ENCODE measurements at places on chromosomes 2 and 18.

DNA sequence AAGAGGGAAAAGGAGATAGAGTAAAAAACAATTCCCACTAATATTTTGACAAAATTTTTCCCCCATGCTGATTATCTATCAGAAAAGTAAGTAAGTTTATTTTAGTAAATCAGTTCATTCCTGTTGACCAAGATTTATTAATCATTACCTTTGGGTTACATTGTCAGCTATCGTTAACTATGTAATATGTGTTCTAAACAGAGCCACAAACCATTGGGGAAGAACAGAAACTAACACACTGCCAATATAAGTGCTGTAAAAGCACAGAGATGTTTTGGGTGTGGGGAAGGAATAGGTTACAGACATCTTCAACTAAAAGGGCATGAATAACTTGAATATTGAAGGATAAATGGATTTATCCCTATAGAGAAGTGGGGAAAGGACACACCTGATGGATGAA is 42.5 kb upstream of the ACADL start:
- no peak for DNase-seq

DNA sequence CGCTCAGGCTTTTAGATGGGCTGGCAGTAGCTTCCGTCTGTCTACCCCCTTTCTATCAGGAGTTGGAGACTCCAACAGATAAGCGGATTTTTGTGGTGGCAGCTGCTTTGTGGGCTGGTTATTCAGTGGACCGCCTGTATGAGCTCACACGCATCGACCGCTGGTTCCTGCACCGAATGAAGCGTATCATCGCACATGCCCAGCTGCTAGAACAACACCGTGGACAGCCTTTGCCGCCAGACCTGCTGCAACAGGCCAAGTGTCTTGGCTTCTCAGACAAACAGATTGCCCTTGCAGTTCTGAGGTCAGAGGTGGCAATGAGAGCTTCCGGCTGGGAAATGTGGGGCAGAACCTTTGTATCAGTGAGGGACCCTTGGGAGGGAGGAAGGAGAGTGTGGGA is 14.8 kb downstream of the CAD start:
- no peak for DNase-seq

- DNase-seq, result no peak
Observed at GRCh38 chr2:235215248-235215647, 263.4 kb downstream of the SH3BP4 start.

- DNase-seq, result no peak
Observed at GRCh38 chr2:216540920-216541319, 42.3 kb downstream of the RPL37A start.

- no peak for DNase-seq
Observed at GRCh38 chr2:148971547-148971946, 67.0 kb upstream of the LYPD6B start.

- no peak for DNase-seq
Observed at GRCh38 chr2:196914867-196915460, 11.5 kb downstream of the PGAP1 start.

DNA sequence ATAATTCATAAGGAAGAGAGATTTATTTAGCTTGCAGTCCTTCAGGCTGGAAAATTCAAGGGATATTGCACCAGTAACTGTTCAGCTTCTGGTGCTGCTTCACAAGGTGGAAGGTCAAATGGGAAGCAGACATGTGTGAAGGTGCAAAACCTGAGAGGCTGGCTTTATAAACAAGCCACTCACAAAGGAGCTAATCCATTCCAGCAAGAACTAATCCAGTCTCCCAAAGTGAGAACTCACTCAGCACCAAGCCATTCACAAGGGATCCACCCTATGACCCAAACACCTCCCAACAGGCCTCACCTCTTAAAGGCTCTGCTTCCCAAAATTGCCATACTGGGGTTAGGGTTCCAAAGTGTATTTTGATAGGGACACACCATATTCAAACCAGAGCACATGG is 1018.4 kb upstream of the ACVR2A start:
- no peak for DNase-seq

- no peak for DNase-seq
Observed at GRCh38 chr18:53114441-53114840, 774.4 kb downstream of the DCC start.

DNA sequence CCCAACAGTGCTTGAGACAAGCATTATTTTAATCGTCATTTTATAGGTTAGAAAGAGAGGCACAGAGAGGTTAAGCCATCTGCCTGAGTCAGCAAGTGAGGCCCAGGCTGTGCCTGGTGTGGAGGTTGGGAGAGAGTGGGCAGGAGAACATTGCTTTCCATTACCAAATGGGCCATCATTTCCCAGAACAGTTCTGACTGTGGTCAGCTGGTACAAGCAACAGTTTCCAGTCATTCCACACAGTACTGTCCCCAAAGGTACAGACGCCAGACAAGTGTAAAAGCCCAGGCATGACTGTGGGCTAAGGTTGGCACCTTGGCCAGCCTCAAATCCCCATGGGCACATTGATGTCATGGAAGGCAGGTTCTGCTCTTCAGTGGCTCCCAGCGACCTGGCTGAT is 98.2 kb upstream of the LCLAT1 start:
- no peak for DNase-seq

DNA sequence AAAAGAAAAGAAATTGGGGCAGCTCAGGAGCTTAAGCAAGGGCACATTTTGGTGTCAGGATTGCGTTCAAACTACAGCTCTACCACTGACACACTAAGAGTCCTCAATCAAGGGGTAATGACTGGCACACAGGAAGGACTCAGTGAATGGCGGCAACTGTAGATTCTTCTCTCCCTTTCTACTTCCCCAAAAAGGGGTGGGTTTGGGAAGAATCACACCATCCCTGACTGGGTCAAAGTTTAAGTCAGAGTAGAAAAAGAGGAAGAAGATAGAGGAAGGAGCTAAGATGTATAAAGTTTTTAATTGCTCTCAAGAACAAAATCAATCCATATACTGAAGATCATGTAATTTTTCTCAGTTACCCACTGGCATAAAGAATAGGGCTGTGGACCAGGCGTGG is 2.6 kb downstream of the NLRC4 start:
- peak; percentile 61 for DNase-seq

DNA sequence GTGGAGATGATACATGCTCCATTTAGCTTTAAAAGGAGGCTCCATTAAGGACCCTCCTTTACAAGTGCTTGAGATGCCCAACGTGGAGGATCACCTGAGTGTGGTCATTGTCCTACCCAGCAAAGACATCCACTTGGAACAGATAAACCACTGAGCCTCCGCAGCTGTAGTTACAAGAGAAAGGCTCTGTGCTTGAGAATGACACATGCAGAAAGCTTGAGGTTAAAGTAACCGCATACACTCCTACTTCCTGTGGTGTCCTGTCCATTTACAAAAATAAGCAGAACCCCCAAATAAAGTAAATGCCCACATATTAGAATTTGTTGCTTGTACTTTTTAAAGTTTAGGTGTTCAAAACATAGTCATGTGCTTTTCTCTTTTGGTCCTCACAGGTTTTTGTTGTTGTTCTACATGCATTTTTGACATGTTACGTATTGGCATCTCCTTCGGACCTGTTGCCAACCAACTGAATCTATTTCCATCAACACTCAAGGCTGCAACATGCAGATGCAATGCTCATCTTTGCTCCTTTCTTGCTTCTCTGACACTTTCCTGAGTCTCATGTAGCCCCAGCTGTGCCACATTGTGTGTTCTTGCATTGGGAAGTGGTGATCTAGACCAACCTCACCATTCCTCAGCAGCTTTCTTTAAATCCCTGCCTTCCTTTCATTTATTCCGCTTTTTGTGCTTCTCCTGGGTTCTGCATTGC is 56.0 kb downstream of the SERPINB7 start:
- no peak for DNase-seq

DNA sequence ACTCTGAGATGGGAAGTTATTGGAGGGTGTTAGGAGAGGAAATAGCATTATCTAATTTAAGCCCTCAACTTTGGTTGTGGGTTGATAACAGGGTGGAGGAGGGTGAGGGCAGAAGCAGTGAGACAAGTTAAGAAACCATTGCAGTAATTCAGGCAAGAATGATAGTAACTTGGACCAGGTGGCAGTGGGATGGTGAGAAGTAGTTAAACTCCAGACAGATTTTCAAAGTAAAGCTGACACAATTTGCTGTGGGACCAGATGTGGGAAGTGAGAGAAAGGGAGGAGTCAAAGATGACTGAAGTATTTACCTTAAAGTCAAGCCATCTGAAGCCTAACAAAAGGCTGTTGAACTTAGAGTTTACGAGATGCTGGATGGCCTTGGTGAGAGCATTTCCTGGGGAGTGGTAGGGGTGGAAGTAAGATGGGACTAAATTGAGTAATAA is 163.2 kb upstream of the KLF7 start:
- no peak for DNase-seq

GRCh38 chr2:222554517-222554916 is 101.4 kb downstream of the FARSB start:
- DNase-seq, result no peak

GRCh38 chr2:5826979-5827655 is 134.9 kb downstream of the SOX11 start:
- DNase-seq, result no peak

DNA sequence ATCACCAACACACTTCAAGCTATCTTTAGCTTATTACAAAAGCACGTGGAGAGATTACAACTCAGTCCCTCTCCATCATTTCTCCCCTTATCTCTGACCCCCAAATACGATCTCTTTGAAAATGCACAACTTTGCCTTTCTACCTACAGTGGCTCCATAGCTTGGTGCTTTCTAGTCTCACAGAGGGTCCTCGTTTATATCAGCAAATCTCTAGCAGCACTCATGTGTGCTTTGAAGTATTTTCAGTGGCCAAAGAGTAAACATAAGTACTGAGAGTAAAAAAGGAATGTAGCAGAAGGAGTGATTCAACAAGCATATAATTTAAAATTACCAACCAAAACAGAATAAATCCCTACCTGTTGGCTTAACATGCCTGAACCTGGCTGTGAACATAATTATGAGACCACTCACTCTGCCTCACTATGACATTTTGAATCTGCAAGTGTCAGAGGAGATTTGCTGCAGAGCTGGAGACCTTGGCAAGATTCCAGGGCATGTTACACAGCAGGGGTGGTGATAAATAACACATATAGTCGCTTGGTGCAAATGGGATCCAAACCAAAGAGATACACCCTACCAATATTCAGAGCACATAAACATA is 54.6 kb downstream of the LAMA3 start:
- DNase-seq, result no peak

DNA sequence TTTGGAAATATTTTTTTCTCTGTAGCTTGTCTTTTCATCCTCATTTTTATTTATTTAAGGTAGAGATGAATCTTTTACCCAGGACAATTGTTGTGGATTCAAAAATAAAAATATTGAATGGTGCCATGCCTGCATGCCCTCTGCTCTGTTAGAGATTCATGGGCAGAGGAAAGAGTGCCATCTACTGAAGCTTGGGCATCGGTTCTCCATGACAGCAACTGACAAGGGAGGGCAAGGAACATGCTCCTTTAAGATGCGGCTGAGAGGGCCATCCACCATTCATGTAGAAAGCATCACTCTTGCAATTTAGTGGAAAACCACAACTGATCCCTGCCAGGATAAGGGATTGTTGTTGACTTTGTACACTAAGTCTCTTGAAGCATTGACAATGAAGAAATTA is 79.9 kb downstream of the PARD3B start:
- peak; percentile 80 for DNase-seq

DNA sequence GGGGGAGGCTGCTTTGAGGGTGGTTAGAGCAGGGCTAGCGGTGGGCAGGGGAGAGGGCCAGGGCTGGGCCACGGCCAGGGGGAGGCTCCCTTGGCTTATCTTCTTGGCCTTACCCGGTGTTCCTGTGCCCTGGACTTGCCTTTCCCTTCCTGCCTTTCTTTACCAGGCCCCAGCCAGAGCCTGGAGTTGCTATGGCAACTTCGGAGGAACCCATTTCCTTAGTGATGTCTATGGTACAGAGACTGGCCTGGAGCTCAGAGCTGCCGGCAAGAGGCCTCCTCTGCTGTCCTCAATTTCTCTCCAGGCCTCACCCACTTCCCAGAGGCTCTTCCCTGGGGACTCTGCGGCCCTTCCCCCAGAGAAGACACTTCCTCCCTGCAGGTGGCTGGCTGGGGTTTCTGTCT is 11.5 kb downstream of the SPEG start:
- DNase-seq, result peak; percentile 69

GRCh38 chr2:239443666-239444567 is 43.1 kb upstream of the HDAC4 start:
- peak; percentile 64 for DNase-seq

- DNase-seq, result no peak
Observed at GRCh38 chr2:236404346-236404745, 140.1 kb upstream of the ASB18 start.

DNA sequence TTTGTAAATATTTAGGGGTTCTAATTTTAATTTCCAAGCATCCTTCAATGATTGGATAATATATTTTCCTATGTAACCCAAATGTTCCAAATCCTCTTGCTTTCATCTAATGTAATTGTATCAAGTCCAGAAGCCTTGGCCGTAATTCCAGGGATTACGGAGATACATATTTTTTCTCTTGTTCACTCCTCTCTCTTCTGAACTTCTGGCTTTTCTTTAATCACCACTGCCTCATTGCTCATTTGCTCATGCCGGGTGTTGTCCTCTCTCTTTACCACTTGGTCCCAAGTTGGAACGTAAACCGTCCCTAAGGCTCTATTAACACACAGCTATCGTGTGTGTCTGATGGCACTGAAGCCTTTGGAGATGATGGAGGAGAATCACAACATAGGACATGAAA is 188.7 kb upstream of the COL3A1 start:
- DNase-seq, result no peak

- peak; percentile 23 for DNase-seq
Observed at GRCh38 chr2:172147944-172148650, 45.4 kb upstream of the DLX2 start.

DNA sequence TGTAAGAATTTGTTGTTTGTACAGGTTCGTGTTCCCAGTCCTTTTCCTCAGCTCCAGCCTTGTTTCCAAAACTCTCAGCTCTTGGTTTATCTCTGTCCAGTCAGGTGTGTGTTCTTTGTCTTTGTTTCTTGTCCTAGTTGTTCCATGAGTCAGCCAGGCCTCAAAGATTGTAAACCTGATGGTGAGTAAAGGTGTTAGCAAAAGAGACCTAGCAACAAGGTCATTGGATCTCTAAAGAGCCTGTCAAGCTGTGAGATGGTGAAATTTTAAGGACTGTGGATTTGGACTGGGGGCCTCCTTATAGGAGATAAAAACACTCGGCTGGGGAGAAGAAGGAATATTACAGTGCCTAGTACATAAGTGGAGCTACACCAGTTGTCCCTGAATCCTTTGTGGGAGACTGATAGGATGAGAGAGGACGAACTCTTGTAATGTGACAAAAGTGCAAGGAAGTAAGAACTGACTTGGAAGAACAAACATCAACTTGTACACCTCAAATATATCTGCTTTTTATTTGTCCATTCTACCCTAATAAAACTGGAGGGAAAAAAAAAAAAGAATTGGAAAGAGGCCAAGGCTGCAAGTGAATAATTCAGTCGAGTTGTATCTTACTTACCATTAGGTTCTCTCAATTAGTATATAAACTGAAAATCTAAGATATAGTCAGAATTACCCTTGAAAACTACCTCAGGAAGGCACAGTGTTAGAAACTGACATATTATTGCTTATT is 37.2 kb downstream of the ITGA6 start:
- DNase-seq, result no peak

DNA sequence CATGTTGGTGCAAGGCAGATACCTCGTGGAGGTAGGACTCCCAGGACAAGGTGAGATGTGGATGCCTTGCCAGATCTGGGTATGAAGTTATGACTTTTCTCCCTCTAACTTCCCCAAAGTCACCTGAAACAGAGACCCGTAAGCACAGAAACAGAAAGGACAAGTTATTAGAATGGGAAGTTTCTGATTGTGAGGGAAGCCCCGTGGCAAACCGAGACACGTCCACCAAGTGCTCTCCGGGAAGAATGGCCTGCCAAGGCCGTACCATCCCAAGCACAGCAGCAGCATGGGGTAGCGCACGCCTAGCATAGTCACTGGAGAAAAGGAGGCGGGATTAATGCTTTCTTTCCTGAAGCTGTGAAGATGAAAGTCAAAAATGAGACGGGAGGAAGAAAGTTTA is 110.6 kb downstream of the ZNF532 start:
- DNase-seq, result no peak

Measured in Ammon's horn (tissue), 1 donor.